ENCODE measurements at places on chromosomes 1 and 21.

DNA sequence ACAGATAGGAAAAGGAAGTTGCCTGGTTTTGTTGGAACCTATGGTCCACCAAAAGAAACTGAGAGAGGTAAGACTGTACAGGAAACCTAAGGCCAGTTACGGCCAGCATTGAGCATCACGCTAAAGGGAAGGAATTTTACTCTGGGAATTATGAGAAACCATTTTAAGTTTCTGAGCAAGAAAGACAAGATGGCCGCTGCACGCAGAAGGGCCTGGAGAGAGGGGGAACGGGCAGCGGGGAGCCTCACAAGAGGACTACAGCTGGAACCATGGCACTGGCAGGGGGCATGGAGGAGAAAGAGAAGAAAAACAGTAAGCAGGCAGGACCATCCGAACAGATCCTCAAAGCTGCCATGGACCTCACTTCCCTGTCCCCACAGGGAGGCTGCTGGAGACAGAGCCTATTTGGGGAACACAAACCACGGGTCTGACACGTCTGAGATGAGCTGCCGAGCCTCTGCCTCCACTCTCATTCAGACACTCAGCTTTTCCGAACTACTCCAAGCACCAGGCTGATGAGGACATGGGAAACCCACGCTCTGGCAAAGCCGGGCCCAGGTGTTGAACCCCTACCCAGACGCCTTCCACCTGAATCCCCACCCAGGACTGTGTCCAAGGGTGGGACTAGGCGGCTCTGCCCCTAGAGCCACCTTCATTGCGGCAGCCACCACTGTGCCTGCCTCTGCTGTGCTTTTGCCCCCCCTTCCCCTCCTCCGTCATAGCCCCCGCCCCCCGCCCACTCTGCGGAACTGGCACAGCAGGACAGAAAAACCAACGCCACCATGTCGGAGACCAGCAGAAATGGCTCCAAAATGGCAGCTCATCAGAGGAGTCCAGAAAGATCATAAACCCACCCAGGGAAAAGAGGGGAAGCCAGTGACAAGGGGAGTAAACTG, 69.0 kb downstream of the CD46 start:
- no peak for DNase-seq

- no peak for DNase-seq
Observed at GRCh38 chr1:67184838-67185421, 18.7 kb downstream of the IL23R start.

DNA sequence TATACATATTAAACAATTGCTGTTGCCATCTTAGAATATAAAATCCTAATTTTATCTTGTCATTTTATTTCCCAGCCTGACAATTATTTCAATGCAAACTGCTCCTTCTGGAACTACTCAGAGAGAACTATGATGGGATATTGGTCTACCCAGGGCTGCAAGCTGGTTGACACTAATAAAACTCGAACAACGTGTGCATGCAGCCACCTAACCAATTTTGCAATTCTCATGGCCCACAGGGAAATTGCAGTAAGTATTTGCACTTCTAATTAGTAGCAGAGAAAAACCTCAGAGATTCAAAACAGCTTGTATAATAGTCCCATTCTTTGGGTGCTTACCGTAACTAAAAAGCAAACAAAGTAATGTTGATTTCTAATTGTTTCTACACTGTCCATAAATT, 167.2 kb downstream of the ADGRL2 start:
- no peak for DNase-seq

DNA sequence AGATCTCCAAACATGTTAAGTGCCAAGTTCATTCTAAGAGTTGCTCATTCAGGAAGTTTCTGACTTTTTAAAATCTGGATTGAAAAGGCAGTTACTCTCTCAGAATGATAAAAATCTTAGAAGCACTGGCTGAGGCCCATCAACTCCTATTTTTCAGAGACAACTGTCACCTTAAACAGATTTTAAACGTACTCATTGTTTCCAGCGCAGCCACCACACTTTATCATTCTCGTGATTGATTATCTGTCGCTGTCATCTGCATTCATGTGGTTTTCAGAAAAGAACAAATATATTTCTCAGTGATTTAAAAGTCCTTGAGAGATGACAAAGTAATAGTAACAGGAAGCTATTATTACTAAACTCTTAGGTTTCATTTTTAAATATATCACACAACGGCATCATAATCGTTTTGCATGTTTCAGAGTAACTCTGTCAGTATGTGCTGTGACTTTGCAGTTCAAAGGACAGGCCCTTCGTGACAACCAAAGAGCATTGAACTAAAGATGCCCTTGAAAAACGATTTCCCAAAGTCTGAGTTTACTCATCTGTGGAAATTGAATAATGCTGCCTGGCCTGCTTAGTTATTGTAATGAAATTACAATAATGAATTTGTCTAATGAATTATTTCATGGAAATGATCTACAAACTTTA, 14.9 kb upstream of the KCNK1 start:
- DNase-seq = no peak

DNA sequence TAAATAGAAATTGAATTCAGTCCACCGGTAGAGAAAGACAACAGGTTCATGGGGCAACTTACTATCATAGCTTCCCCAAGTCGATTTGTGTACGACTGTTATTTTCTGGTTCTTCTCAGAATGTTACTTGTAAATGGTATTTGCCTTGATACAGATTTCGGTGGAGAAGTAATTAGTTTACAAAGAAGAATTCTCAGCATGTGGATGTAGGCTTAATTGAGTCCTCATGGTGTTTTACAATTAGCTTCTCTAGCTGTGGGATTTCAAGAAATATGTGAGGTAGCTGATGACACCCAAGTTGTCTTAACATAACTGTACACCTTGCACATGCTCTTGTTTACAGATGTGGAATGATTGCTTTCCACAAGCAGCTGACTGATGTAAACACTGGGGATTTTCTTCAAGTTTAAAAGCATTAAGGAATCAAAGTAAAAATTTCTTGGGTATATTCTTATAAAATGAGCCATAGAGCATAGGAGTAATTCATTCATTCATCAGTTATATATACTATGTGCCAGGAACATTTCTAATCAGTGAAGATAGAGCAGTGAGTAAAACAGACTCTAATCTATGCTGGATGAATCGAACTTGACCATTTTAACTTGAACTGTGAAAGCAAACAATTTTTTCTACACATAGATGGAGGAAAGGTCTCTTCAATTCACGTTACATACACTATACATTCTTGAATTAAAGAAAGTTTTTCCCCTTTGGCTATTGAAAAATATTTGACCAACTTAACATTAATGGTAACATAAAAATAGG, 1.4 kb downstream of the MACO1 start:
- no peak for DNase-seq

GRCh38 chr1:87225171-87225570, 103.5 kb upstream of the LMO4 start:
- no peak for DNase-seq

DNA sequence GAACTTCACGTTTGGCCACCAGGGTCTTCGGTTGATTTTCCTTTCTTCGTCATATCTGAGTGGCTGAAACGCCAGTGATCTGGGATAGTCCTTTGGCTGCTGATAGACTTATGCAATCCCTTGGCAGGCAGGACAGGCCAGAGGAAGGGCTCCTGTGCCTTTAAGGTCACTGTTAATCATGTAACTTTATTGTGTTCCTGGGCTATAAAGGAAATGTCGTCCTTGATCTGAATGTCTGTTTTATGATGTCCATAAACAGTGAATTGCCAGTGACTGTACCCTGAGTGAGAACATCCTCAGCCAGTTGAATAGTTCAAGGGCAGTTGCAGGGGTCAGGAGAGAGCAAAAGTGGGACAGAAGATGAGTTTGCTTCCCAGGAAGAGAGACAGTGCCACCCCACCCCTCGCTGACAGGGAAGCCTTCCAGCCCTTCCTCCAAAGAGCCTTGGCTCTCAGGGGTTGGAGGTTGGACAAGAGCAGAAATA, 68.0 kb downstream of the PDE9A start:
- no peak for DNase-seq
